ENCODE measurements at places on chromosomes 1 and 21.

DNA sequence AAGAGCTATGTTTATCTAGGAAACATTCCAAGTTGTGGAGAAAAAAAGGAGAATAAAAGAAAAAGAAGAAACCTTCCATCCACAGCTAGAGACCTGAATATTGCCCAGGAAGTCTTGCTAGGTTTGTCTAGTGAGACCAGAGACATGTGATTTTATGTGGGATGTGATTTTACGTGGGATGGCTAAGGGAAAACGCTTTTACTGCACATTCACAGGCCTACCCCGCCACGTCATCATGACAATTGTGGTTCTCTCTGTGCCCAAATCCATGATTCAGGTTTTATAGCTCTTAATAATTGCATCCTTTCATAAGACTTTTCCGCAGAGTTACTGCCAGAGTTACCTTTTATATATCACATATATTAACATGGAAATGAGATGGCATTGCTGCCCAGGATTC lies 86.4 kb upstream of the SSX2IP start:
- DNase-seq, result no peak

DNA sequence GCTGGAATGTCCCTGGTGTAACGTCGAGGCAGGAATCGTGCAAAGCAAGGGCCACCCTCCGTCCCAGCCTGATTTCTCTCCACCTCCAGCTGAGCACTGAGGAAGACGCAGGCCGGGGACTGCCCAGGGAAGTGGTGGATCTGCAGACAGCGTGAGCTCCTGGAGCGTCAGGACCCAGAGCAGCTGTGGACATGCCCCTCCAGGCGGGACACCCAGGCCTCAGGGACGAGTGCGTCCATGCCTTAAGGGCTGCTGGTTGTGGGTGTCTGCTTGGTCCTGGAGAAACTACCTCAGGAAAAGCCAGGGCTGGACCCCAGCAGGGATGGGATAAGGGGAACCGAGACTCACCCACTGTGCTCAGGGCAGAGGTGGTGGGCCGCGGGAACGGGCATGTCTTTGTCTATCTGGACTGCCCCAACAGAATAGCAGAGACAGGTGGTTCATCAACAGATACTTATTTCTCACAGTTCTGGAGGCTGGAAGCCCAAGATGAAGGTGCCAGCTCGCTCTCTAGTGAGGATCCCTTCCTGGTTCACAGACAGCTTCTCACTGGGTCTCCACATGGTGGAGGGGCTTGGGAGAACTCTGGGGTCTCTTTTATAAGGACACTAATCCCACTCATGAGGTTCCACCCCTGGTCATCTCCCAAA lies 5.8 kb upstream of the MMEL1 start:
- DNase-seq, result no peak

DNA sequence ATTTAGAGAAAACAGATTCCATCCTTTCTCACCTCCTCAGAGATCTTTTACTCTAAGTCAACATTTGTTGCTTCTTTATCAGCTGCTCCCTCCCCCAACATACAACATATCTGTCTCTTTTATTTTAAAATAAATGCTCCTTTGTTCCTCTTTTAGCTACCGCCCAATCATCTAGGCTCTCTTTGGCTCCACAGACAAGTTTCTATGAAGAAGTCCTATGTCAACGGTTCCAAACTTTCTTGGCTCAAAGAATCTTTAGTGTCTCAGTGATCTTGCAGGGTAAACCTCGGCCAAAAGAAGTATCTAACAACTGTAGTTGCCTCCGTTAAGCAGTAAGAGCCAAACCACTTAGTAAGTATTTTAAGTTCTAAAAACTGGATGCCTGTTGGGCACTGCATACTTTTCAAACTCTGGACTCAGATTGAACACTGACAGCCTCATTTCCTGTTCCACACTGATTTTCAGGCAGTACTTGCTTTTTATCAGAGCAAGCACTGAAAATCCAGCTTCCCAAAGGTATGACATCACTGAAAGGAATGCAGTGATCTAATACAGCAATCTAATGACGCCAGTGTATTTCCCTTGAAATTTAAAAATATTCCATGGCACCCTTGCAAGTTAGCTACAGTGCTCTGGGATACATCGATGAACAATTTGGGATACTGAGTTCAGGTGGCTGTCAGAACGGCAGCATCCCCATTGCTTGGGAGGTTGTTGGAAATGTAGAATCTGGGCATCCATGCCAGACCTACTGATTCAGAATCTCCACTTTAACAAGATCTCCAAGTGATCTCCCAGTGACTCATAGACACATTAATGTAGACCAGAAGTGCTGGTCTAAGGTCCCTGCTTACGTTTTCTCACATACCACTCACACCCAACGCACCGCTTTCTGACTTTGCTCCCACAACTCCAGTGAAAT lies 26.8 kb downstream of the EGLN1 start:
- DNase-seq, result no peak

DNA sequence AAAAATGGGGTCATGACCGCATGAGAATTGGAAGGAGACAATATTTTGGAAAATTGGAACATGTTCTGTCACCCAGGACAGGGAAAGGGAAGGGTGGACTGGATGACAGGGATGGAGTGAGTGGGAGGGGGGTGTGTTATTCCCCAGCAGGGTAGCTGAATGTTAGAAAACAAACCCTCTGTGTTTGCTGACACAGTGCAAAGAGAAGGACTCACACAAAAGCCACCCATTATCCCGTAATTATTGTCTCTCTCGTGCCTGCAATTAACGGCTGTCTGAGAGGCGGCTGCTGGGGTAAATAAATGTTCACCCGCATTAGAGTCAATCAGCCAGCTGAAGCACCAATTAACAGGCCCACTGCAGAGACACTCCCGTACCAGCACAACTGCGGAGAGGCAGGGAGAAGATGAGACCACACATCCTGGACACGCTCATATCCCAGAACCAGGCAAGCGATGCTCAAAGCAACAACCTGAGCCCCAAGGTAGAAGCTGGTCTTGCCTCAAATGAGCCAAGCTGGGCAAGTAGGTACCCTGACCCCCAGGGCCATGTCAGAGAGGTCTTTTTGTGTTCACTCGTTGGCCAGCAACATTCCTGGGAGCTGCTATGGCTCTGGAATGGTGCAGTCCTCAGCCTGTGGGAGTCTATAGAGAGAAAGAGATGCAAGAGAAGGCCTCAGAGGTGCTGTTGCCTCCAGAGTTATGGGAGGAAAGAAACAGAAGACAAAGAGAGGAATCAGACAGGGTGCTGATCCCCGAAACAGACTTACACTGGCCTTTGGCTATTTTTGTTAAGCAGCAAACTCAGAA lies 19.4 kb downstream of the PLEKHA6 start:
- DNase-seq, result no peak

- DNase-seq, result no peak
These were observed 405.9 kb upstream of the B3GALT2 start for GRCh38 chr1:193592317-193592716.

DNA sequence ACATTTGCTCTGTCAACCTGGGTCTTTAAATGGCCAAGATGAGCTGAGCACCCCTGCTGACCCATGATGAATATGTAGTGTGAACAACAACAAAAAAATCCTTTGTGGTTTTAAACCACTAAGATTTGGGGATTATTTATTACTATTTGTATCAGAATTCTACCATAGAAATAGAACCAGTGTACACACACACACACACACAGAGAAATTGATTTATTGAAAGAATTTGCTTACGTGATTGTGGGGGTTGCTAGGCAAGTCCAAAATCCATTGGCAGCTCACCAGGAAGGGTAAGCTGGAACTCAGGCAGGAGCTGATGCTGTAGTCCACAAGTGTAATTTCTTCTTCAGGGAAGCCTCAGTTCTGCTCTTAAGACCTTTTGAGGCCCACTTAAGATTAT lies 82.5 kb upstream of the MAP1LC3C start:
- no peak for DNase-seq

GRCh38 chr1:111948209-111949171 lies 41.0 kb downstream of the KCND3 start:
- DNase-seq, result no peak

- no peak for DNase-seq
These were observed at the start of gene HSPG2 for GRCh38 chr1:21937034-21937371. Gene HSPG2, minus strand, starts transcription at chr1:21937310. Its CDS starts 93 bp downstream, at chr1:21937217.

GRCh38 chr1:157490467-157491165 lies 61.7 kb downstream of the FCRL5 start:
- DNase-seq, result peak; percentile 82

GRCh38 chr1:111769517-111770146 lies 13.9 kb downstream of the DDX20 start:
- no peak for DNase-seq

DNA sequence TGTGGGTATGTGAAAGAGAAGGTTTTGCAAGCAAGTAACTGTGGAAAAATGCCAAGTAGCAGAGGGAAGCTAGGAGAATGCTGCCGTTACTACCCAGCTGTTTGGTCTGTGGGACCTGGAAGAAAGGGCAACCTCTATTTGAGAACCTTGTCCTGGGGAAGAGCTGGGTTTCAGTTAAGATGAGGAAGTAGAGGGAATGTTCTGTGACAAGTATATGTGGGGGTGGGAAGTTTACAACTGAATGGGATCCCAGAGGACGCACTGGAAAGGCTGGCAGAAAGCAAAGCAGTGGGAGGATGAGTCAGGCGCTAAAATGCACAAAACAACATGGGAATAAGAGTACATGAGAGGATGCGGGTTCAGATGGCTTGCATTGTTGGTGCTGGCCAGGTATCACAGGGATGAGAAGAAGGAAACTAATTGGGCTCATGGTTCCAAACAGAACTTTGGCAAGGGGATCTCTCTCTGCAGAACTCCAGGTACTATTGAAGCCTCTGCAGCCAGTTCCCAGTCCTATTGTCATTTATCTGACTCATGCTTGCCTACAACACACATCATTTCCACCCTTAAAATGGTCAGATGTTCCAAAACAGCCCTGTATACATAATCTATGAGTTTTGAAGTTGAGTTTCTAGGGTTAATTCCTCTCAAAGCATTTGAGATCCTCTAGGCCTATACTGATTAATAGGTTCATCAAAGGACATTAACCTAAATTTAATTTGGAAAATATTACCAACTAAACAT lies 88.5 kb upstream of the VAV3 start:
- no peak for DNase-seq

GRCh38 chr1:55195521-55196233 lies 19.5 kb downstream of the USP24 start:
- no peak for DNase-seq

DNA sequence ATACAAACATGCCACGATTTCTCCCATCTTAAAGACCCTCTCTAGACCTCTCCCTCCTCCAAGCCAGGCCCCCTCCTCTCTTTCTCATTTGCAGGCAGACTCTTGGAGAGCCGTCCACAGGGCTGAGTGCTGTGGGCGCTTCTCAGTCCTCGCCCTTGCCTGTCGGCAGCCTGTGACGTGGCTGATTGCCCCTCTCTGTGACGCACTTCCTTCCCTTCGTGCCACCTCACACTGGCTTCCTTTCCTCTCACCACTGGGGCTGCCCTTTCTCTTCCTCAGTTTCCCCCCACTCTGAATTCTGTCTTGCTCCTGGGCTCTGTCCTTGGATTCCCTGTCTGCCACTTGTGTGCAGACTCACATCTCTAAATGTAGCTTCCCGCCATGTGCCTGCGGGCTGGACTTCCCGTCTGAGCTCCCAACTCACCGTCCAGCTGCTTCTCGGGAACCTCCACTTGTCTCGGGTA lies 227.2 kb downstream of the CAMTA1 start:
- DNase-seq, result no peak

- no peak for DNase-seq
These were observed 42.1 kb upstream of the LEPR start for GRCh38 chr1:65378247-65378946.

- peak; percentile 6 for DNase-seq
These were observed 102.5 kb downstream of the BCAR3 start for GRCh38 chr1:93578911-93579825.

DNA sequence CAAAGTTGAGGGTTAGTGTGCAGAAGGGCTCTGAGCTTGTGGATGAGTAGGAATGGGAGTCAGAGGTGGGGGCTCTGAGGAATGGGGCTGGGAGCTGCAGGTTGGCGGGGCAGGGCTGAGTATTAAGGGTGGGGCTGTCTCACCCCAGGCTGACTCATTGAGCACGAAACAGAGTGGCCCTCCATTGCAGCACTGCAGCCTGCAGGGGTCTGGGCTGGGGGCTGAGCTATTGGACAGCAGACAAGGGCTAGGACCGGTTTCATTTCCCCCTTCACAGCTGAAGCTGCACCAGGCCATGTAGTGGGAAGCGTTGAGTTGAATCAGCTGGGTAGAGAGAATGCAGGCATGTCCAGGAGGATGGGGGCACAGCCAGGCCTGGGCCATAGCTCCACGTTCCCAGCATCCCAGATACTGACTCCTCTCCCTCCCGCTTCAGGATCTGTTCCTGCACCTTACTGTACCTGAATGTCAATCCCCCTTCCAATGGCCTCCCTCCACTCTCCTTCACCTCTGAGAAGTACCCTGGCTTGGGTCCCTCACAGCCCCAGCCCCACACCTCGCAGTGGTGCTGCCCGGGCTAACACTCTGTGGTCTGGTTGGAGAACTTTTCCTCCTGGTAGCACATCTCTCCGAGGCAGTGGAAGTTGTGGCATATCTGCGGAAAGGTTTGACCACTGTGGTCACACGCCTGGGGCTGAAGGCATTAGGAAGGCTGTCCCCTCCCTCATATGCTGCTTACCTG lies 4.4 kb upstream of the INPP5B start:
- no peak for DNase-seq

DNA sequence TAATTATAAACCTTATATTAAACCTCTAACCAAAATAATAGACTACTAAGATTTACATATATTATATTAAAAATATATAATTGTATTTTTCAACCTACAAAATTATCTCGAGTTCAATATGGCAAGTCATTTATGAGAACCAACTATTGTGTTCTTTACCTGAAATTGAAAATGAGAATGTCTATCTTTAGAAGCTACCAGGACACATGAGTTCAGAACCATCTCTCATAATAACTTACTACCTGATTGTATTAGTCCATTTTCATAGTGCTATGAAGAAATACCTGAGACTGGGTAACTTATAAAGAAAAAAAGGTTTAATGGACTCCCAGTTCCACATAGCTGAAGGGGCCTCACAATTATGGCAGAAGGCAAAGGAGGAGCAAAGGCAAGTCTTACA lies 6.8 kb downstream of the HAO2 start:
- DNase-seq, result no peak

DNA sequence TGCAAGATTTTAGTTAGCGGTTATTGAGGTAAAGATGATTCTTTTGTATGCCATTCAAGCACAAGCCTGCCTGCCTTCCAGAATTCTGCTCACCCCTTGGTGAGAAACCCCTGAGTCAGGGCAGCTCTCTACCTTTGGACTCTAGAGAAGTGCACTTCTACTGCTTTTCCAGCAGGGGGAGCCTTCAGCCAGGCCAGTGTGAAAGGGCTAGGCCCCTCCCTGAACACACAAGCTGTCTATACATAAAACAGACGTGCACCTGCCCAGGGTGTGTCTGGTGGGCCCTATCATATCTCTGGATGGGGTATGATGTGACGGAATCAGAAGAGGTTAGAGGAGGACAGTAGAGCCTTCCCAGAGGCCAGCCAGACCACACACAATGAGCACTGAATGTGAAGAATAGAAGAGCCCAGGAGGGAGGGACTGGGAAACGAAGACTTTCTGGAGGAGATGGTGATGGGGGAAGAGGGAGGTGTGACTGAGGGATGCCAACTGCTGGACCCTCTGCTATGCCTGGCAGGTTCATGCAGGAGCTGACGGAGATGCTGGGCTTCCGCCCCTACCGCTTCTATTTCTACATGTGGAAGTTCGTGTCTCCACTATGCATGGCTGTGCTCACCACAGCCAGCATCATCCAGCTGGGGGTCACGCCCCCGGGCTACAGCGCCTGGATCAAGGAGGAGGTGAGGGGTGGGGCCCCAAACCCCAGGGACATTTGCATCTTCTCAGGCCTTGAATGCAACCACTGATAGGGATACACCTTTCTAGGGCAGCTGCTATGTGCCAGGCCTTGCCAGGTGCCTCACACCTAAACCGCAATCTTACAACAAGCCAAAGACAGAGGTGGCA lies 13.0 kb upstream of the KCNC4 start:
- DNase-seq, result peak; percentile 61
